ENCODE measurements at places on chromosomes 13 and 19.

GRCh38 chr19:1933244-1933643 lies 7.7 kb upstream of the CSNK1G2 start:
- DNase-seq: no peak

DNA sequence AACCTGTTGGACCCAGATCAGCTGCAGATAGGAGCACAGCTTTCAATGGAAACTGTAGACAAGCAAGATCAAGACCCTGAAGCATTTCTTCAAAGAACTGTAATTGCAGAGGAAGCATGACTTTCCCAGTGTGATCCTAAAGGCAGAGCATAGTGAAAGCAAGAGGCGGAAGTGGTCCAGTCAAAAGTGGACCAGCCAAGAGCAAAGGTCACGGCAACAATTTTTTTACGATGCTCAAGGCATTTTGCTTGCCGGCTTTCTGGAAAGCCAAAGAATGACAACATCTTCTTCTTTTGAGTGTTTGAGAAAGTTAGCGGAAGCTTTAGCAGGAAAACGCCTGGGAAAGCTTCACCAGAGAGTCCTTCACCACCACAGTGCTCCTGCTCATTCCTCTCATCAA lies 111.6 kb downstream of the RNF17 start:
- DNase-seq: no peak

DNA sequence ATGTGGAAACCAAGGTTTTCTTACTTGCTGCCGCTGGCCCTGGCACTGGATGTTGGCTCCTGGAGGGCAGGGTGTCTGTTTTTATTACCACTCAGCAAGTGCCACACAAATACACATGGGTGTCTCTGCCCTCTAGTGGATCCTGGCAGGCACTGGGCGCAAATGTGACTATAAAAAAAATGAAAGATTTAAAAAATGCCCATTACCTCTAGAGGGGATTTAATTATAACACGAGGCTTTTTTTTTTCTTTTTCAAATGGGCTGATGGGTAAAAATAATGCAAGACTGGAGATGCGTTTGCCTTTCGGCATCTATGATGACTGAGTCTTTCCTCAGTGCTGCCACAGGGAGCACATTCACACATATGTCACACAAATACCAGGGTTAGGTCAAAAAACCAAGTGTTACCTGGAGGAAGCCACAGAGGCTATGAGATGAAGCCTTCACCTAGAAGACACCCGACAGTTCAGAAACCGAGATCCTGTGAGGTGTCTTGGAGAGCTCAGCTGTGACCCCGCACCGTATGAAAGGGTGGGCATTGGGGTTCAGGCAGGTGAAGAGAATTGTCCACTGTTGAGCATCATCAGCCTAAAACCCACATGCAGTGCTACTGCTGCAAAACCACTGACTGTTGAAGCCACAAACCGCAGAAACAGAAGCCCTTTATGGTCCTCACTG lies 25.7 kb downstream of the CHAMP1 start:
- DNase-seq: no peak

DNA sequence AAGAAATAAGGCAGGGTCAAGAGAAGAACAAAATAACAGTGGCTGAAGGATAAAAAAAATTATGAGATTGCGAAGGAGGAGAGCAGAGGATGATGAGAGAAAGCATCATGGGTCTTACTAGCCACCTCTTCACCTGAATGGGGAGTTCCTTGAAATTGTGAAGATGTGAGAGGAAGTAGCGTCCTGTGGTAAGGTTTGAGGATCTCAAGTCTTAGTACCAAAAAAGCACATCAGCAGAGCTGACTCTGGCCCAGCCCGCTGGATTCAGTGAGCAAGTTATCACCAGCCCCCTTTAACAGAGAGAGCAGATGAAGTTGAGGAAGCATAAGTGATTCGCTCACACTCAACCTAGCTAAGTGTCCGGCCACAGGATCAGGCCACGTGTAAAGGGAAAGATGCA lies 61.8 kb downstream of the RXFP2 start:
- DNase-seq: no peak

GRCh38 chr19:38506723-38507550 lies 73.4 kb downstream of the RYR1 start:
- no peak for DNase-seq

- no peak for DNase-seq
Measured at GRCh38 chr13:35343417-35343816, 133.1 kb downstream of the MAB21L1 start.

DNA sequence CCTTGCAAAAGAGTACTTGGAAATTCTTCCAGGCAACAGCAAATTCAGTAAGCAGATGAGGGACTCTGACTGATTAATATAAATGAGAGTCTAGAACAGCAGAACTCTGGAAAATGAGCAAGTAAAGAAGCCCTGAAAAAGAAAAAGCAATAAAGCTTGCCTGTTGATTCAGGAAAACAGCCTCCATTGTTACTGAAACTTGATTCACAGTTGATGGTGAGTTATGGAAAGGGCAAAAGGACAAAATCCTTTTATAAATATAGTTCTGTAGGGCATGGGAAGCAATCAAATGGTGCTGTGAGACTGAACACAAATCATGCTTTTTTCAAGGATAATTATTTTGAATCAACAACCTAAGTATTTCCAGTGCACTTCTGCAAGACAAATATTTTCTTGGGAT lies 67.7 kb downstream of the IRS2 start:
- DNase-seq: no peak

DNA sequence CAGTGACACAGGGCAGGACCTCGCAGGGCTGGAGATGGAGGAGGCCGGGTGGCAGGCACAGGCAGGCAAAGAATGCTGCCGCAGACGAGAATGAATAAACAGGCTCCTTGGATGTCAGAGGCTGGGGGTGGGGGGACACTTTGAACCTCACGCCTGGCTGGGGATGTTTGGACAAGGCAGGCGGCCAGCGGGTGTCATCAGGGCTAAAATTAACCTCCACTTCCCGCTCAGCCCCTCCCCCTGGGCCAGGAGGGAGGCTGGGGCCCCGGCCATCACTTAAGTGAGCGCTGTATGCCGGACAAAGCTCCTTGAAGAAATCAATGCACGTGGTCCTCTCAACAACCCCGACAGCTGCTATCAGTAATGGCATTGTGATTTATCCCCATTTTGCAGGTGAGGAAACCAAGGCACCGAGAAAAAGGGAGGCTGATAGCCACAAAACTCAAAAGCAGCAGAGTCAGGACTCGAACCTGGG lies 10.3 kb upstream of the FUT5 start:
- DNase-seq: no peak

DNA sequence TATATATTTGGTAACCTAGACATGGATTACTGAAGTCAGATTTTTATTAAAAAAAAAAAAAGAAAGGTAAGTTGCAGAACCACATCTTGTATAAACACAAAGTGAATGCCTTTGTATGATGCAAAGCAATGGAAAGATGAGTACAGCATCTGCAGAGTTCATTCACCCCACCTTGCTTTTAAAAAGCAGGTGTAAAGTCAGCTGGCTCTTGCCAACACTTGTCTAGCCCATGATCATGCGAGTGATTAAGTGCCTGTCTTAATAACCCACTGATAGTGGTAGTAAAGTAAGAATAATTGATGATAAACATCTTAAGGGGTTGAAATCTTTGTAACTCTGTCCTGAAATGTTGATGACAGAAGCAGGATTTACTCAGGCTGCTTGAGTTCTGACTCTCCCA lies 710.4 kb downstream of the EFNB2 start:
- DNase-seq: no peak

DNA sequence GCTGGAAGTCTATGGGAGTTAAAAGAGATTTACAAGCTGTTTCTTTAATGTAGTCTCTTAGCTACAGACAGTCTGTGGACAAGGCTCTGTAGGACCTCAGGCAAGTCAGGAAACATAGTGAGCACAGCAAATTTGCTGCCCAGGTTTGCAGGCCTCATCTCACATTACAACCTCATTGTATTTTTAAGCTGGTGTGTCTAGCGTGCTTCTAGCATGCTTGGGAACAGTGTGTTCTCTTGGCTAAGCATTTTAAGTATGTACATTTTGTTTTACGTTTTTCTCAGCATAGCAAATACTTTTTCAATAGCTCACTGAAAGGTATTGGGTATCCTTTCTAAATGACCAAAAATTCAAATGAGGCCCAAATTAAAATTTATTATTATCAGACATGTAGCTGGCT lies 113.2 kb downstream of the STARD13 start:
- no peak for DNase-seq

GRCh38 chr13:40680659-40681323 lies 14.3 kb upstream of the FOXO1 start:
- DNase-seq: no peak

DNA sequence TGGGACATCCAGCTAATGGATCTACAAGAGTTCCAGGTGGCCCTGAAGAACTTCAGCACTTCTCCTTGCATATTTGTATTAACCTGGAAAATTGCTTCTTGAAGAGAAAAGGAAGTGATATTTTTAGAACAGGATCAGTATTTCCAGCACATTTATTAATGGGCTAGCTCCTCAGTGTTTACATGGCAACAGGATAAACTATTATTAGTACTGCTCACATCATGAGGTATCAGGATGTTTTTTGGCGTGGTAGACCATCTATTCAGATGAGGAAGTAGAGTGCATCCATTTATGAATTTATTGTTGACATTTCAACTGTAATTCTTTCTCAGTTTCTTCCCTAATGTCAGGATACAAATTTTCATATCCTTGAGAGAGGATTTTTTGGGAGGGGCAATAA lies 144.4 kb downstream of the KCNRG start:
- no peak for DNase-seq

DNA sequence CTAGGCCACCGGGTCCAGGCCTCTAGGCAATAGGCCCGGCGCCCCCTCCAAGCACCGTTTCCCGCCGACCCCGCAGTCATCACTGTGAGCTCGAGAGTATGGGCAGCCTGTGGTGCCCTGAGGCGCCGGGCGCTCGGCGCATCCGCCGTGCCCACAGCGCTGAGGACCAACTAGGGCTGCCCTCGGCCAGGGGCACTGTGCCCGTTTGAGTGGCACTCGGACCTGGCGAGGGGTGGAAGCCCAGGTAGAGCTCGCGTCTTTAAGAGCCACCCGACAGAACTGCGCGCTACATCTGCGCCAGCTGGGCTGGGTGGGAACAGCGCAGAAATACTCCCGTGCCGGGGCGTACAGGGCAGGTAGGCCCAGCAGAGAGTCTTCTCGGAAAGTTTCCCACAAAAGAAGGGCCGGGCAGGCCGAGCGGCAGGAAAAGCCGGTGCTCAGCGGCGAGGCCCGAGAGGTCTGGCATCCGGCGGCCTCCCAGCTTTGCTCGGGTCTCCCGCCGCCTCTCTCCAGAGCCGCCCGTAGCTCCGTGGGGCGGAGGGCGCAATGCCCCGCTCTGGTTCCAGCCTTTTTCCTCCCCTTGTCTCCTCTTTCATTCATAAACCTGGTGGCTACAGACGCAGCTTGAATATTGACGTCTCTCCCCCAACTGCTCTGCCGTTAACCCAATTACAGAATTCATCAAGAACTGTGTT lies 5.4 kb upstream of the SOX1 start:
- DNase-seq: no peak

DNA sequence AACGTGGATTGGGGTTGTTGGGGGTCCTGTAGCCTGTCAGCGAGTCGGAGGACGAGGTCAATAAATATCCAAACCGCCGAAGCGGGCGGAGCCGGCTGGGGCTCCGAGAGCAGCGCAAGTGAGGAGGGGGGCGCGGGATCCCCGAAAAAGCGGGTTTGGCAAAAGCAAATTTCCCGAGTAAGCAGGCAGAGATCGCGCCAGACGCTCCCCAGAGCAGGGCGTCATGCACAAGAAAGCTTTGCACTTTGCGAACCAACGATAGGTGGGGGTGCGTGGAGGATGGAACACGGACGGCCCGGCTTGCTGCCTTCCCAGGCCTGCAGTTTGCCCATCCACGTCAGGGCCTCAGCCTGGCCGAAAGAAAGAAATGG lies 754 bp upstream of the SIX5 start:
- no peak for DNase-seq

DNA sequence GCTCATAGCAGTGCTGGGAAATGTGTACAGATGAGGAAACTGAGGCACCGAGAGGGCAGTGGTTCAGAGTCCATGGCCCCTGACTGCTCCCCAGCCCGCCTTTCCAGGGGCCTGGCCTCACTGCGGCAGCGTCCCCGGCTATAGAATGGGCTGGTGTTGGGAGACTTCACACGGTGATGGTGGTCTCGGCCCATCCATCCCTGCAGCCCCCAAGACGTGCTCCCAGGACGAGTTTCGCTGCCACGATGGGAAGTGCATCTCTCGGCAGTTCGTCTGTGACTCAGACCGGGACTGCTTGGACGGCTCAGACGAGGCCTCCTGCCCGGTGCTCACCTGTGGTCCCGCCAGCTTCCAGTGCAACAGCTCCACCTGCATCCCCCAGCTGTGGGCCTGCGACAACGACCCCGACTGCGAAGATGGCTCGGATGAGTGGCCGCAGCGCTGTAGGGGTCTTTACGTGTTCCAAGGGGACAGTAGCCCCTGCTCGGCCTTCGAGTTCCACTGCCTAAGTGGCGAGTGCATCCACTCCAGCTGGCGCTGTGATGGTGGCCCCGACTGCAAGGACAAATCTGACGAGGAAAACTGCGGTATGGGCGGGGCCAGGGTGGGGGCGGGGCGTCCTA lies 15.9 kb downstream of the LDLR start:
- no peak for DNase-seq

- no peak for DNase-seq
Measured at GRCh38 chr13:44218501-44219240, 155.0 kb upstream of the SERP2 start.

DNA sequence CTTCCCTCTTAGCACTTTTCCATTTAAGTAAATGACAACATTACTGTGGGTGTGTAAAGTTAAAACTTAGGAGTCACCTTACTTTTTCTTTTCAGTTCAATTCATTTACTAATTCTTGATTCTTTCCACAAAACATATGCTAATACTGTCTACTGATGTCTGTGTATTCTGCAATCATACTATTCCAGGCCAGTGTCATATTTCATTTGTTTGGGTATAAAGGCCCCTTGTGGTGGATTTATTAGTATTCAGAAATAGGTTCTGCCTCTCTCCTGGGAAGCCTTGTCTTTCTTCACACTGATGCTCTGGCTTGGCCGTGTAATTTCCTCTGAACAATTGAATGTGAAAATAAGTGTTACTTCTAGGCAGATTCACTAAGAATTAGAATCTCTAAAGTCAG lies 621.9 kb upstream of the SPRY2 start:
- DNase-seq: no peak

DNA sequence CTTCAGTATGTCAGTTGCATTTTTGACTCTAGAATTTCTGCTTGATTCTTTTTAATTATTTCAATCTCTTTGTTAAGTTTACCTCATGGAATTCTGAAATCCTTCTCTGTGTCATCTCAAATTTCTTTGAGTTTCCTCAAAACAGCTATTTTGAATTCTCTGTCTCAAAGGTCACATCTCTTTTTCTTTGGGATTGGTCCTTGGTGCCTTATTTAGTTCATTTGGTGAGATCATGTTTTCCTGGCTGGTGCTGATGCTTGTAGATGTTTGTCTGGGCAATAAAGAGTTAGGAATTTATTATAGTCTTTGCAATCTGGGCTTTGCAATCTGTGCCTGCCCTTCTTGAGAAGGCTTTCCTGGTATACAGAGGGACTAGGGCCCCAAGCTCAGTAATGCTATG lies 18.5 kb upstream of the KBTBD7 start:
- DNase-seq: no peak

DNA sequence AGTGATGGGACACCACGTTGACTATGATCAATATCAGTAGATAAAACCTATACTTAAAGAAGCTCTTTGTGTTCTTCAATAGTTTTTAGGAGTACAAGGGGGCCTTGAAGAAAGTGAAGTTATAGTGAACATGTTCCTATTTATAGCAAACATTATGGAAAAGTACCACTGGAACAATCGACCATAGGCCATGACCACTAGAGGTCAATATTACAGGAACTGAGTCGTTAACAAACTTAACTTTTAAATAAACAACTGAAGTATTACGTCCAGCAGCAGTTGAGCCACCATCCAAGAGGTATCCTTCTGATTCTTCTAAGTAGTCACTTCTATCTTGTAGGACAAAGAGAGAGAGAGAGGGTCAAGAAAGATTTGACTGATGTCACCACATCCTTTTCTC lies 391.0 kb upstream of the SLITRK5 start:
- no peak for DNase-seq

Data from chondrocyte (in vitro differentiated cells).